HEK293T (cell line): ENCODE measurements at places on chromosomes 16 and 17.
A peak's percentile ranks its signal among the peaks of the same experiment; 100 is the strongest.

DNA sequence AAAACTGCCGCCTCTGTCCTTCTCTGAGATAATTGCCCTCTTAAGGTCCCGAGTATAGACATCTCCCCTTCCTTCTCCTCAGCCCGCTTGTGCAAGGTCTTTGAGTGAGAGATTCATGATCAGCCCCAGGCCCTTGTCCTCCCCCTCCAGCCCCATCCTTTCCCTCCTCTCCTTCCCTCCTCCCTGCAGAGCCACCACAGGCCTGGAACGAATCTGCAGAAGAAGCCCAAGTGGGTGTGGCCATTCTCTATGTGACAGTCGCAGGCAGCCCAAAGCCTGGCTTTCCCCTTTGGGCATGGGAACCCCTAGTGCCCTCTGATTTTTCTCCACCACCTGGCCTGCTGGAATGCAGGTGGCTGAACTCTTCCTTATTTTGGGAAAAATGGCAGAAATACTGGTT is 7.2 kb upstream of the NDRG4 start:
- no peak for DNase-seq

DNA sequence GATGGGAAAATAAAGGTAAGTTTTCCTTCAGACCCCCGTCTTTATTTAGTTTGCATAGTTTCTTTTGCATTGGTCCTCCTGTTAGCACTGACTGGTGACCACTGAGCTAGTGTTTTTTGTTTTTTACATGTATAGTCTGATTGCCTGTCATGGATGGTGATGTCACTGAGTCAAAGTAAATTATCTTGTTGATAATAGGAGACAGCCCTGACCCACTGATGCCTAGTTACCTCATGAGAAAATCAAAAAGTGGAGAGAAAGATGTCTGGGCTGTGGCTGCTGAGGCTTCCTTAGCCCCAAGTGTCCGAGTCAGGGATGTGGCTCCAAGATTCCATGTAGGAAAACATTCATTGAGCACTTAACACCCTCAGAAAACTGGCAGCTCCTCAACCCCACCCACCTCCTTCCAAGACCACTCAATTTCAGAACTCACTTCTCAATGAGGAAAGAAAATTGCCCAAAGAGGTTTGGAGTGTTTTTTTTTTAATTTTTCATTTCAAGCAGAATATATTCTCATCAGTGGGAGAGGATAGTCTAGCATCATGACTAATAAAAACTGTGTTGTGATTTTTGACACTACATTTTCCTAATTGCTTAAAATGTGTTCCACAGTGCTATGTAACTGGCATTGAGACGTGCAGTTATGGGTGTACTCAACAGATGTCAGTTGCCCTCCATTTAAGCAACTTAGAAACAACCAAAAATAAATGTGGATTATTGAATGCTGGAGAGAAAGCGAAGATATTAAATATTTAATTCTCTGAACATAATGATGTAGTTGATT is 38.7 kb upstream of the NUDT7 start:
- no peak for DNase-seq

DNA sequence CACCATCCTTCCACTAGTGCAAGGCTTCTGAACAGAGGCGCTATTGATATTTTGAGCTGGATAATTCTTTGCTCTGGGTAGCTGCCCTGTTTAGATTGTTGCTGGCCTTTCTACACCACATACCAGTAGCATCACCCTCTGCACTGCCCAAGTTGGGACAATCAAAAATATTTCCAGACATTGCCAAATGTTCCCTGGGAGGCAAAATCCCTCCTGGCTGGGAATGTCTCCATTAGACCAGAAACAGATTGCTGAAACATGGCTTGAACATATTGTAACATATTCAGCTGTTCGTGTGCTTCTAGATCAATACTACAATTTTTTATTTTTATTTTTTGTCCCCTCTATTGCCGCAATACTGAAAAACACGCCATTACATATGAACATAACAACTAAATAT is 174.6 kb downstream of the ABCA8 start:
- DNase-seq, result no peak

DNA sequence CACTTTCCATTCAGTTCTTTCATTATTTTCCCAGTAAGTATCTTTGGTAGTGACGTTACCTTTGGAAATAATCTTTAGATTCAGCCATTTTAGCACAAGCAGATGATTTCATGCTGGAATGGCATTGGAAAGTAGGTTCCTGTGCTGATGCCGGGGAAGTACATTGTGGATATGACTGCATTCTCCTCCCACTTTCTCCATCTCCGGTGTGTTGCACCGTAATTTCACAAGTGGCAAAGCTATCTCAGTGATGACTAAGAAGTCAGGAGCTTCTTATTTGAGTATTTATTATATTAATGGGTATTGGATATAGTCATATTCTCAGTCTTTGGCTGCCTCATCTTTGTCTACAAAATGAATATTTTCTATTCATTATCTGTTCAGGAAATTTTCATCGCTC is 69.8 kb downstream of the MRTFB start:
- no peak for DNase-seq

GRCh38 chr16:47622451-47623176 is 161.5 kb downstream of the PHKB start:
- no peak for DNase-seq

- no peak for DNase-seq
These were observed 69.6 kb upstream of the HS3ST3A1 start for GRCh38 chr17:13671341-13671740.

- DNase-seq, result no peak
These were observed 48.2 kb downstream of the EPN2 start for GRCh38 chr17:19285213-19285900.

GRCh38 chr16:51151961-51152663 is 1.0 kb upstream of the SALL1 start:
- DNase-seq, result peak; percentile 81

GRCh38 chr17:80998118-80998747 is 6.6 kb downstream of the CHMP6 start:
- no peak for DNase-seq

DNA sequence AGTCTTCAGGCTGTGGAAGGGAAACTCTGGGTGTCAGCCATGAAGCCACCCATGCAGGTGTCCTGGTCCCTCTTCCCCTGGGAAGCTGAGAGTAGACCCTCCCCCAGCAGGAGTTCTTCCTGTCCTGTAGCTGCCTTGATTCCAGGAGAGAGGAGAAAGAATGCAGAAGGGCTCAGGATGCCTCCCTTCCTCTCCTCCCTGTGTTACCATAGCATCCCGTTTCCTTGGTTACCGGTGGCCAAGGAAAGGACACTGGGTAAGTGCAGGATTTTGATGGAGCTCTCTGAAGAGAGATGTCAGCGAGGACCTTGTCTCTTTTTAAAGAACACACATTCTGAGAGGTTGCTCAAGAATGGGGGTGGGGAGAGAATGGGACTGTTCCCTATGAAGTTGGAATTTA is 304.1 kb upstream of the N4BP1 start:
- no peak for DNase-seq

- DNase-seq, result no peak
These were observed 9.0 kb downstream of the C17orf99 start for GRCh38 chr17:78154903-78155811.

DNA sequence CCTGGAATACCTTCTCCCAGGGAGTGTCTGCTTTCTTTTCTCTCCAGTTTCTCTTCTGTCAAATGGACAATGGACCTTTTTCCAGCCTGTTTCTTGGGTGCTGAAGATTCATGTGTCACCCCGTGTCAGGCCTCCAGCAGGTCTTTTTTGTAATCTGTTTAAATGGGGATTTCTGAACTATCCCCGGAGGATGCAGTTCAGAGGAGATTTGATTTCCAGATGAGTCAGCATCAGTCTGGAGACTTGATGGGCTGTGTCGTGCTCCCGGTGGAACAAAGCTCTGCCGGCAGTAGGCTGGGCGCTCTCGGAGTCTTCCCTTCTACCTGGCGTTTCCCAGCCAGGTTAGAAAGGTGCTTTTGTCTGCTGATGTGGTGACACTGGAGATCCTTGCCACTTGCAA is 440.6 kb downstream of the HS3ST3B1 start:
- no peak for DNase-seq

DNA sequence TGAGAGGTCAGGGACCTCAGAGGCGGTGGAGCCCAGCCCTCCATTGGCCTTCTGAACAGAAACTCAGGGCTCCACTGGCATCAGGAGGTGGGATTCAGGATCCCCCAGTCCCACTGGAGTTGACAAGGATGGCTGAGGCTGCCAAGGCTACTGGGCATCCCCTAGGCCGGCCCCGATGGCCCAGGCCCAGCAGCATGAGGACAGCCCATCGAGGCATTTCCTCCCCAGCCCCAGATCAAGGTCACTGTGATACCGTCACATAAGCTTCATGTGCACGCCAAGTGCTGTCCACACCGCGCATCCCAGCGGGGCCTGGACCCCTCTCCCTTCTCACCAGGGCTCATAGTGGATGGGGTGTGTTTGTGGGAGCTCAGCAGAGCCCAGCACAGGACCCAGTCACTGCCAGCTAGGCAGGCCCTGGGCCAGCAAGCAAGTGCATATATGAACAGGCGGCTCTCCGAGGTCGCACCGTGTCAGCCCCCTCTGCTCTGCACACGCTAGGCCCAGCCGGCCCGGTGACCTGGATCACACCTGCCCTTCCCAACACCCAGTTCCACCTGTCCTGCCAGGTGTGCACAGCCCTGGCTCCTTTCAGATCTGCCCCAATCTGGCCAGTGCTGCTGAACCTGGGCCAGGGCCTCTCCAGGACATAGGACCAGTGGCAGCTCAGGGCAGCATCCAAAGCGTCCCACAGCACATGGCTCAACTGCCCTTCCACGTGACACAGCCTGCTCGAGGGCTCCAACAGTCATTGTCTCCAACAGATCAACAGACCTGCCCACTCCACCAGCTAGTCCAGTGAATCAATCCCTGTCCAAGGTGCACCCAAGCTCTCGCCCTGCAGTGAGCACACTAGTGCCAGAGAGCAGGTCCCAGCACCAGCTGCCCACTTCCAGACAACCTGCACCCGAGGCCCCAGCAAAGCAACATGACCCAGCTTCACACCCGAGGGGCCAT is 32.8 kb upstream of the RASD1 start:
- no peak for DNase-seq

GRCh38 chr17:7667656-7668406 is 17.1 kb downstream of the ATP1B2 start:
- DNase-seq, result peak; percentile 8

- no peak for DNase-seq
These were observed 20.9 kb upstream of the MPRIP start for GRCh38 chr17:17021194-17021863.
